ENCODE measurements at places on chromosomes 16 and 17.

DNA sequence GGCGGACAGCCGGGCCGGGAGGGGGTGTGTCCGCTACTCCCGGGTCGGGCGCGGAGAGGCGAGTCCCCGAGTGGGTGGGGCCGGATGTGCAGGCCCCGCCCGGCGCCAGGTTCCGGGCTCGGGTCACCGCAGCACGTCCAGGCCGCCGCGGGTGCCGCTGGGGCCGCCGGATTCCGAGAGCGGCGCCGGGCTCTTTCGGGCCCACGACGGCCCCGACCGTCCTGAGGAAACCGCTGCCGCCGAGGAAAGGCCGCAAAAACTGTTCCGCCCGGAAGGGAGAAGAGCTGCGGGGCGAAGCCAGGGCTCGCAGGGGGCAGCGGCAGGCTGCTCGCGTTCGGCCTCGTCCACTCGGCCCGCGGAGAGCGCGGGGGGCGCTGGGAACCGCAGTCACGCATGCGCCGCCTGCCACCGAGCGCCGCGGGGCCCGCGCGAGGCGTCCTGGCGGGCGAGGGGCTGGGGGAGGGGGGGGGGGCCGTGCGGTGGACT is at the start of gene ZKSCAN2:
ZKSCAN2 (minus strand) TSS at position 376 of the 486 bp plus-strand sequence. CDS start 718 bp downstream, outside the sequence.
- peak; percentile 92 for DNase-seq

- no peak for DNase-seq
These were observed 511 bp upstream of the LIG3 start for GRCh38 chr17:34979650-34980352.

DNA sequence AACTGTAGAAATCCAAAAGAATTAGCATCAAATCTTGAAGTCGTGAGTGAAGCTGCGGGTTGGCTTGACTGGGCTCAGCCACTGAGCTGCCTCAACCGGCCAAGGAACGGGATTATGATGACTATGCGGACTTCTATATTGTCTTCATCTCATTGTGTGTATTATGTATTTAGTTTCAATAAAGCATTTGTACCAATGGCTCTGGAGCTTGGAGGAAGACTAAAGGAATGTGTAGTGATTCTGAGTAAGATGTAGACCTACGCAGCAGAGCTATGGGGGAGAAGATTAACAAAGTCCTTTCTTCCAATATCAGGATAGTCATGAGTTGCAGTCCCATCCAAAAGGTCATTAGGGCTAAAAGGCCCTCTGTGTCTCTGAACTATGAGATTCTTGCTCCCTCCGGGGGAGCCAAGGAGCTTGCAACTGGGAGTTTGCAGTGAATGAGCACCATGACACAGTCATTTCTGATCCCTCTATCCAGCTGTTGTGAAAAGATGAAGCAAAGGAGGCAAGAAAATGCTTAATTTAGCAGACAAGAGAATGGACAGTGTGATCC is 8.3 kb downstream of the EME1 start:
- no peak for DNase-seq

DNA sequence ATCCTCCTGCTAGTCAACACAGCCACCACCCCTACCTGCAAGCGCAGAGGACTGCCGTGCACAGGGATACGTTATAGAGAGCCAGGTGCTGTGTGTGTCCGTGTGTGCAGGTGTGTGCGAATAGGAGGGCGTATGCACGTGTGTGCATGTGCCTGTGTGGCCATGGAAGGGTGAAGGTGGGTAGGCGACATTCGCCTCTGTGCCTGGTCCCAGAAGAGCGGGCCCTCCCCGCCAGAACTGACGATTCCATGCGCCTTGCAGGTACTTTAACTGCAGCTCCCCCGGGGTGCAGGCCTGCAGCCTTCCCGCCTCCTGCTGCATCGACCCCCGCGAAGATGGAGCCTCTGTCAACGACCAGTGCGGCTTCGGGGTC is 8.7 kb downstream of the PDE6G start:
- no peak for DNase-seq

GRCh38 chr17:65559804-65560627 is 1.4 kb downstream of the AXIN2 start:
- DNase-seq, result no peak

GRCh38 chr17:17765359-17766076 is 71.3 kb downstream of the SREBF1 start:
- no peak for DNase-seq

GRCh38 chr16:11278681-11279628 is 2.2 kb downstream of the PRM1 start:
- DNase-seq, result no peak

DNA sequence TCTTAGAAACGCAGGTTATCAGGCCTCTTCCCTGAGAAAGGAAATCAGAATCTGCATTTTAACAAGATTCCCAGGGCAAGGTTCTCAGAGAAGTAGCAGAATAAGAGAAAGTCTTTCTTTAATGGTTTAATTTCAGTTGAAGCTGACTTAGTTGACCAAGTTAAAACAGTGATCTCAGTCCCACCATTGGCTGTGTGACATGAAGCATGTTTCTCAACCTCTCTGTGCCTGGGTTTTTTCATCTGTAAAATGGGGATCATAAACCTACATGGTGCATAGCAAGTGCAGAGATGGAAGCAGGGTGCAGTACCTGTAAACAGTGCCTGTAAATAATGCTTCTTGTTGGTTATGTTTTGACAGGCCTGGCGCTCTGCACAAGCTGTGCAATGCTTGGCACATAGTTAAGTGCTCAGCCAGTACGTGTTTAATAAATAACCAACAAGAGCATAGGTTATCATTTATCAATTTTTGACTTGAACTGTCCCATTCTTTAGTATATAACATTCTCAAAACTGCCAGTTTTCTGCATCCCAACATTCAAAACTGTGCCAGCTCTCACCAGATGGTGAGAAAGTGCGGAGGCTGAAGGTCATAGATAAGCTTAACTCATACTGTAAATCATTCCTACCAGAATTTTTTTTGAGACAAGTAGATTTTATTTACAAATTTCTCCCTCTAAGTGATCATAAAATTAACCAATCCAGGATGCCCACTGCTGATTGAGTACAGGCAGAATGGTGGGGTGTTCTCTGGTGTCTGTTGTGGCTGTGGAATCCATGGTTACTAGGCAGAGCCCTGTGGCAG is 6.9 kb downstream of the C17orf67 start:
- no peak for DNase-seq

- DNase-seq, result peak; percentile 65
These were observed 8.3 kb downstream of the SRP68 start for GRCh38 chr17:76063875-76064546.

DNA sequence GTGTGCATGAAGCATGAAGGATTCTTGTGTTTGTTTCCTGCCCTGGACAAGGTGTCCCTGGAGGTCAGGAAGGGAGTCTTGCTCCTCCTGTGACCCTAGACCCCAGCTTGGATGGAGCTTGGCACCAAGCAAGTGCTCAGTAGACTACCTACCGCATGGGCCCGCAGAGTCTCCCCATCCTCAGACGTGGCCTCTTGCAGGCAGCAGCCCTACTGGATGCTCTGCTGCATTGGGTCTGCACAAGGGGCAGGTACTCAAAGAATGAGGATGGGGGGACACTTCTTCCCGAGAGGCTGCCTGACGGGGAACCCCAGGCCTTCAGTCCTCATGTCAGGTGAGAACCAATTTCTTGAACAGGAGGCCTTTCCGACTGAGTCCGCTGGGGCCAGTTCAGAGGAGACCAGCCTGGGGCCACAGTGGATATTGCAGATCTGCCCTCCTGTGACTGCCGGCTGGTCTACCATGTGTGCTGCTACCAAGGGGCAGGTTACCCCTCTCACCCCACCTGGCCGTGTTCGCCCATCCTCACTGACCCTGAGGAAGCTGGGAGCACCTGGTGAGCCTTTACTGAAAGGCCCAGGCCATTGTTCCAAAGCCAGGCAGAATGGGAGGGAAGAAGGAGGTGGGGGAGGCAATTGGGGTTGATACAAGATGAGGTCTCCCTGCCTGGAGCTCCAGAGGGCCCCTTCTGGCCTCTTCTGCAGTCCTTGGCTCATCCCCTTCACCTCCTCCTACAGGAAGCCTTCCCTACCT is 206.3 kb downstream of the RAB11FIP4 start:
- DNase-seq, result no peak

DNA sequence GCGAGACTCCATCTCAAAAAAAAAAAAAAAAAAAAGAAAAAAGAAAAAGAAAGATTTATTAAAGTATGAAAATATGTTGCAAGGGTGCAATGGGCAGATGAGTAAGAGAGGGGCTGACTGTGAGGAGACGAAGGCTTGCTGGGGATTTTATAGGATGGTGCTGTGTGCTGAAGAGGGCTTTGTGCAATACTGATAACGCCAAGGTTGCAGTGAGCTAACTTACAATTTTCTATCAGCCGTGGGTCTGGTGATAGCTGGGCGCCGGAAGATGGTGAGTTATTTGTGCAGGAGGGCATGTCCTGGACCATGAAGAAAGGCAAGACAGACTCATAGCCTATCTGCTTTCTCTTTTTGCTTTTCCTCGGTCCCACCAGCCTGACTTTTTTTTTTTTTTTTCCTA is 281.1 kb downstream of the MAP2K6 start:
- DNase-seq, result no peak

- no peak for DNase-seq
These were observed 6.4 kb upstream of the SLFN12L start for GRCh38 chr17:35543856-35544255.

DNA sequence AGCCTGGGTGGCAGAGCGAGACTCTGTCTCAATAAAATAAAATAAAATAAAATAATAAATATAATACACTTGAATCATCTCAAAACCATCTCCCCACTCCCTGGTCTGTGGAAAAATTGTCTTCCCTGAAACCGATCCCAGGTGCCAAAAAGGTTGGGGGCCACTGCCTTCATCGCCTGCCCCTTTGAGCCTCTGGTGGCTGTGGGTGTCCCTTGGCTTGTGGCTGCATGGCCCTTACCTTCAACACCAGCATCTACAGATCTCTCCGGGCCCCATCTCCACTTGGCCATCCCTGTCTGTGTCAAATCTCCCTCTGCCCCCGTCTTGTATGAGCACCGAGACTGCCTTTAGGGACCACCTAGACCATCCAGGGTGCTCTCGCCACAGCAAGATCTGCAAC is 177.3 kb downstream of the SEC14L1 start:
- DNase-seq, result no peak

- no peak for DNase-seq
These were observed 98.3 kb downstream of the CHD9 start for GRCh38 chr16:53153130-53153529.

DNA sequence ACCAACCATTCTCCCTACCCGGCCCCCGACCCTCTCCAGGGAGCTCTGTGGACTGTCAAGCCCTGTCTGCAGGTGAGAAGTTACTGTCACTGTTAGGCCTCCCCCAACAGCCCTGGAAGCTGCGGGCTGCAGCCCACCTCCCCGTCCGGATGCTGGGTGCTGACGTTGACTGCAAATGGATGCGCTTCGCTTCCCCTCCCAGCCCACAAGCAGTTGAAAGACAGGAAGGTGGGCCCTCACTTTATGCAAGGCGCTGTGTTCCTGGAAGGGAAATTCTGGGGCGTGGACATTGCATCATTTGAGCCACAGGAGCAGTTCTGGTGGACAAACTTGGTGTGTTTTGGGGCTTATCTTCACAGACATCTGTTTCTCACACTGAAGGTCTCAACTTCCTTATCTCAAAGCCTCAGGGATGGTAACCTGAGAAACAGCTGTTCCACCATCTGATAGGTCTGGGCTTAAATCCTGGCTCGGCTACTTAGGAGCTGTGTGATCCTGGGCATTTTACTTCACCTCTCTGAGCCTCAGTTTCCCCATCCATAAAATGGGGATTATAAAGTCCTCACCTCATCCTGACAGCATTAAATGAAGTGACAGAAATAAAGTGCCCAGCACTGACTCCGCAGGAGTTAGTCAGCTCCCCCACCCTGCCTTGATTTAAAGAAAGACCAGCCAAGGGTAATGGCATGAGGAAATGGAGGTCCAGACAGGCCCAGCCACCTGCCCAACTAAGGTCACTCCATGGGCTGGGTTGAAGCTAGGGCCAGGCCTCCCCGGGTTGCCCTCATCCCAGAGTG is 4.6 kb upstream of the DRC7 start:
- peak; percentile 63 for DNase-seq

GRCh38 chr16:59552164-59552563 is 818.0 kb upstream of the GOT2 start:
- DNase-seq, result no peak

DNA sequence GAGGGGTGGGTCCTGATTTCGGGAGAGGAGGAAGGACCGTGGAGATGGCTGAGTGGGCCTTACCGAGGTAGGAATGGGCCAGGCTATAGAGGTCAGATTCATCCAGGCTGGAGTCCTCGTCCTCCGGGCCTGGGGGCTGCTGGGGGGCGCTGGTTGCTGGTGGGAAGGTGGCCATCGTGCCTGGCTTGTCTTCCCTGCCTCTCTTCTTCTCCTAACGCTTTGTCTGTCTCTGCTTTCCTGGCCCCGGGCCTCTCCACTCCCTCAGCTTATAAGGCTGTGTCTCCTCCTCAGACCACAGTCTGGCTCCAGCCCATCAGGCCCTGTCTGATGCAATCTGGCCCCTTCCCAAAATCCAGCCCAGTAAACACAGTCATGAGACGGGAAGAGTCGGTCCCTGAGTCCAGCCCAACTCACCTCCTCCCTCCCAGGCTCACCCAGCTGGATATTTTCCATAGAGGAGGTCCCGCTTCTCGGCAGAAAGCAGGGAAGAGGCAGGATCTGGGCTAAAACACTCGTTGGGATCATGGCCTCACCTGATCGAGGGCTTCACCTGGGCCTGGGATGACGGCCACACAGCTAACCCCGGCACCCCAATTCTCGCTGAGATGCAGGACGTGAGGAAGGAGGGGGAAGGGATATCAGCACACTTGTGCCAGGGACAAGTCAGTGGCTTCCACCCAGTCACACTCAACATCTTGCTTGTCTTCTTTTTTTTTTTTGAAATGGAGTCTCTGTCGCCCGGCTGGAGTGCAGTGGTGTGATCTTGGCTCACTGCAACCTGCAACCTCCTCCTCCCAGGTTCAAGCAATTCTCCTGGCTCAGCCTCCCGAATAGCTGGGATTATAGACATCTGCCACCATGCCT is at the start of gene NUPR1:
NUPR1 (minus strand) TSS at position 242 of the 864 bp plus-strand sequence; CDS start at position 175, 67 bp downstream.
- DNase-seq, result no peak

GRCh38 chr16:74226338-74226954 is 70.2 kb upstream of the PSMD7 start:
- no peak for DNase-seq

DNA sequence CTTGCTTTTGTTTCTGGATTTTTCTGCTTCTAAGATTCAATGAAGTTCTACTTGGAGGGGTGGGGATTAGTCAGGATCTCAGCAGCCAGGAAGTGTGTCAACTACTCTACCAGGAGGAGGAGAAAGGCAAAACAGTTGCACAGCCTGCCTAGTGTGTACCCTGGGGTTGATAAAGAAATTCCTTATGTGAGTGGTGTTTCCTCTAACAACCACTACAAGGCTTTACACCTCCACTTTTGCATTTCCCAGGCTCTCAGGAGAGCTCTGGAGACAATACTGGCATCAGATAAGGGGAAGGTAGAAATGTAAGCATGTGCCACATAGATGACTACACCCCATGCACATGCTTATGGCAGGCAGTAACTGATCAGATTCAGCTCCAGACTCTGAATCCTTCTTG is 174.6 kb downstream of the TOX3 start:
- no peak for DNase-seq

- DNase-seq, result no peak
These were observed 70.1 kb downstream of the ARHGAP23 start for GRCh38 chr17:38498353-38498752.

DNA sequence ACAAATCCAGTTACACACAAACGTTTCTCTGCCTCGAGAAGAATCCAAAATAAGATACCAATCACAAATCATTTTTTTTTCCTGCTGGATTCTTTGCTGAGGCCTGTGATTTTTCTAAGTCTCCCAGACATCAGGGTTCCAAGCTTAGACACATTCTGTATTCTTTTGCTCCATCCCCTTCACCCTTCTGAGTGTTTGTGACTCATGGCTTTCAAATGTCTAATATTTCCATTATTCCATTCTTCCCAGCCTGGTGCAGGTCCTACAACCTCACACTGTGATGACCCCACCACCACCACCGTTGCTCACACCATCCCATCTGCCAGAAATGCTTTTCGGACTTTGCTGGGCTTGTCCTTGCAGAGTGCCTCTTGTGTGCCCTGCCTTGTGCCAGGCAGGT is 480.1 kb downstream of the SOX9 start:
- DNase-seq, result no peak

Data from activated CD4-positive, alpha-beta T cell treated with anti-CD3 and anti-CD28 coated beads, Interleukin-10, Interleukin-2, amounts not matched to agents 100 ng/mL and 50 ng/mL, durations not matched to agents 16 hours and 8 hours (primary cell).